ENCODE measurements at places on chromosomes 16 and 17. TPM values are rescaled to one million over a fixed set of nuclear protein-coding genes. Genes with fewer than 3 reads are reported as not detected.

Gene MYH8
- 69.6 TPM for total RNA-seq

Gene TBC1D16
- total RNA-seq = 15.8 TPM

Gene MPO
- 1.0 TPM for total RNA-seq

Gene CCL3
- total RNA-seq = 3.6 TPM

Gene MYH11
- 1,069 TPM for total RNA-seq

Gene APOH
- not detected for total RNA-seq

Gene NTN3
- total RNA-seq = 5.2 TPM

Gene NGFR
- total RNA-seq = 11.7 TPM

Gene SDR42E1
- total RNA-seq = 5.3 TPM

Gene CRHR1
- 0.26 TPM for total RNA-seq

Gene RNF112
- total RNA-seq = 3.1 TPM

Gene SPN
- 0.85 TPM for total RNA-seq

Gene MYH13
- 0.05 TPM for total RNA-seq

Gene CBFA2T3
- total RNA-seq = 1.5 TPM

Gene TMEM114
- not detected for total RNA-seq

Gene FBXW10
- not detected for total RNA-seq

Gene C16orf89
- 6.0 TPM for total RNA-seq

Gene PTX4
- not detected for total RNA-seq

Gene CIBAR2
- total RNA-seq = not detected

Gene HOXB4
- 2.0 TPM for total RNA-seq

Gene AGRP
- not detected for total RNA-seq

Gene ALDH3A1
- 1.5 TPM for total RNA-seq

Gene FASN
- total RNA-seq = 24.1 TPM

Gene NHLRC4
- total RNA-seq = 1.0 TPM

Gene ADAD2
- total RNA-seq = 0.21 TPM

Gene CCL4L2
- total RNA-seq = 2.0 TPM

Gene PDIA2
- total RNA-seq = 1.1 TPM

Gene SEZ6L2
- 7.7 TPM for total RNA-seq

Gene DYNLRB2
- 1.9 TPM for total RNA-seq

Gene TSPAN10
- 1.2 TPM for total RNA-seq

Gene PRKCB
- total RNA-seq = 7.0 TPM

Gene FAM20A
- total RNA-seq = 6.1 TPM

Measured in urinary bladder (tissue), 4 donors.